ENCODE measurements at places on chromosomes 11 and 22.

DNA sequence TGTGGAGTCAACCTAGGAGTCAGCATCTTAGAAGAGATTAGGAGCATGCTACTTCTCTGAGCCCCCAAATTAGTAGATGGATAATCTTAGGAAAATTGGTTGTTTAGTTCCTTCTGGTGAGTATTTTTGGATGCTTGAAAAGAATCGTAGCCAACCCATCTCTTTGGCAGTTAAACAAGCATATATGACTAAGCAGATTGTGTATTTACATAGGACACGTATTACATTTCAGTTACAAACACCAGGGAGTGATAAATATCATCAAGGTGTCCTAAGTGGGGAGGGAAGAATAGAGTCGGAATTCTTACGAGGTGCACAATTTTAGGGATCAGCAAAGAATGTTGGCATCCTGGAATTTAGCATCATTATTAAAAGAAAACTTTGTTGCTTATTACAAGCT is 13.5 kb downstream of the PLET1 start:
- DNase-seq, result no peak

DNA sequence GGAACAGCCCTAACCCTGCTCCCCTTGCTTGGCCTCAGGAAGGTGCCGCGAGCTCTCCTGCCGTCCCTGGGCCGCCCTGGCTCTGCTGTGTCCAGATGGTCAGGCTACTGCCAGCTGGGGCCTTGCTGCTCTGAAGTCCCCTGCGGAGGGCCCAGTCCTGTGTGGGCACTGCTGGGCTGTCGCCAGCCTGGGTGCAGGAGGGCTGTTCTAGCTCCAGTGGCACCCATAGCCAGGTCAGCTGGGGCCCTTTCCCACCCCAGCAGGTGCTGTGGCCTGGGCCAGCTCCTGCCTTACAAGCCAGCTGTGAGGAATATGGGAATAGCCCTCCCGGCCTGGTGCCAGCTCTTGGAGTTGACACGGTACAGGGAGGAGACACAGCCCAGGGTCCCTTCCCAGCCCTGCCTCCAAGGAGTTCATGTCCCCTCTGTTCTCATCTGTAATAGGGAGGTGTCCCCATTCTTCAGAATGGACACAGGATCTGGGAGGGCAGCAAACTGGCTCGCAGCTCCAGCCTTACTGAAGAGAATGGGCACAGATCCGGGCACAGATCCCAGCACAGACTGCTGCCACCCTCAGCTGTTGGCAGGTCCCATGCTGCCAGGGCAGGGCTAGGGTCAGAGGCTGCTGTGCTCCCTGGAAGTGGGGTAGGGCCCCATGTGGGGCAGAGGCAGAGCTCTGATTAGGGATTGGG is 3.9 kb downstream of the DERL3 start:
- DNase-seq, result no peak

DNA sequence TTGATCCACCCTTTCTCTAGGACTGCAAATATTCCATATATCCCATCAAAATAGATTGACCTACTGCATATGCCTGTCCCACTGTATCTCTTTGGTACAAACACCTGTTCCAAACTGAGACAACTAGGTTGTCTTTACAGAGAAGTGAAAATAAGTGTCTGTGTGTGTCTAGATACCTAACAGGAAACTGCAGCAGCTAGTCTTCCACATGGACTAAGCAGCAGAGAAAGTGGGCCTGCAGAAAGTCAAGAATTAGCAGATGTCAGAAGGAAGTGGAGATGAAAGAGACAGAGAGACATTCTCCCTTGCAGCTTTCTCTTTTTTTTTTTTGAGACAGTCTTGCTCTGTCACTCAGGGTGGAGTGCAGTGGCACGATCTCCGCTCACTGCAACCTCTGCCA is 3.9 kb upstream of the RAB39A start:
- no peak for DNase-seq

- no peak for DNase-seq
Observed at GRCh38 chr11:118672846-118673245, 6.6 kb downstream of the TREH start.

- peak; percentile 44 for DNase-seq
Observed at GRCh38 chr11:72972496-72973128, 158.4 kb downstream of the ATG16L2 start.

DNA sequence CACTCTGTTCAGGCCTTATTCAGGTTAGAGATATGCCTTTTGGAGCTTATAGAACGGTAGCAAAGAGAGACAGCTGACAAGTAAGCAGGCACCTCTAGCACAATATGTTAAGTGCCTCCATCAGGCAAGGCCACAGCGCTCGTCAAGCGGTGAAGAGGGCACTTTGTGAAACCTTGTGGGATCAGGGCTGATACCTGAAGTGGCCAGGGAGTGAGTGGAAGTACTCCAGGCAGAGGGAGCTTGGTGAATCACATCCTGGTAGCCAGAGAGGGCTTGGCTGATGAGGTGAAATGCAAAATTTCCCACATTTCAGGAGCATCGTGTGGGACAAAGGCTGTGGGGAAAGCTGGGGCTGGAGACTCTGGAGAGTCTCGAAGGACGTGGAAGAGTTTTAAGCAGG is 87.4 kb downstream of the PKNOX2 start:
- DNase-seq, result no peak

DNA sequence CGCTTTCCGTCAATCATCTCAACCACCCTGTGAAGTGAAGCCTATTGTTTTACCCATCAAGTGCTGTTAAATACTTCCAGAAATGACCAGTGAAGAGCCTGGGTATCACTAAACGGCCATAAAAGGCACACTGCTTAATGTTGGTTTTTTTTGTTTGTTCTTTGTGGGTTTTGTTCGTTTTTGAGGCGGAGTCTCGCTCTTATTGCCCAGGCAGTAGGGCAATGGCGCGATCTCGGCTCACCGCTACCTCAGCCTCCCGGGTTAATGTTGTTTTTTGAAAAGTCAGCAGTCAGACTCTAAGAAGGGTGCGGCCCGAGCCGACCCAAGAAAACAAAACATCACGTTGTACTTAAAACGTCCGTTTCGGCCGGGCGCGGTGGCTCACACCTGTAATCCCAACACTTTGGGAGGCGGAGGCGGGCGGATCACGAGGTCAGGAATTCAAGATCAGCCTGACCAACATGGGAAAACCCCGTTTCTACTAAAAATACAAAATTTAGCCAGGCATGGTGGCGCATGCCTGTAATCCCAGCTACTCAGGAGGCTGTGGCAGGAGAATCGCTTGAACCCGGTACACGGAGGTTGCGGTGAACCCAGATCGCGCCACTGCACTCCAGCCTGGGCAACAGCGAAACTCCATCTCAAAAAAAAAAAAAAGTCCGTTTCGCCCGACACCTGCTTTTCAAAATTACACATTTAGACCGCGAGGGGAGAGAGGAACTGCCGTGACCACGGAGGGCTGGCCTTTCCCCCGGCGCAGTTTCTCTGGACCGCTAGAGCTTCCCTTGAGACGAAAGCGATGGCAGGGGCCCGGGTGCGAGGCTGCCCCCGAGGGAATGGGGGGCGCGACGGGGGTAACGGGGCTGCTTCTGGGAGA is 714 bp downstream of the CD59 start:
- DNase-seq, result no peak
